NCI-H1436 treated with DMSO at 0.1 percent for 48 hours (cell line): ENCODE measurements at places on chromosomes 4 and X.

DNA sequence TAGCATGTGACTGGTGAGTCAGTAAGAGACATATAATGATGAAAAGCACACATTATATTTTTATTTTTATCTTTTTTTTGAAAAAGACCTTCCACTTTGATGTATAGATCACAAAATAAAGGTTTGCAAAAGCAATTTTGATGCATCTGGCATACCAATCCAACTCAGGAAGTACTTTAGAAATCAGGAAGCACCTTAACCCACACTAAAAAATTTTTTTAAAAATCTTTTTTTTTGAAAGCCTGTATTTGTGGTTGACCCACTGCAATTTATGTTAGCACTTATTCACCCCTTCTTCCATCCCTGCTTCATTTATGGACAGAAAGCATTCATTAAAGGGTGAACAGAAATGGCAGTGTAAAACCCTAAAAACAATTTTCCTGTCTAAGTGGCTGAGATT, 16.6 kb downstream of the TMEM255A start:
- no peak for DNase-seq

DNA sequence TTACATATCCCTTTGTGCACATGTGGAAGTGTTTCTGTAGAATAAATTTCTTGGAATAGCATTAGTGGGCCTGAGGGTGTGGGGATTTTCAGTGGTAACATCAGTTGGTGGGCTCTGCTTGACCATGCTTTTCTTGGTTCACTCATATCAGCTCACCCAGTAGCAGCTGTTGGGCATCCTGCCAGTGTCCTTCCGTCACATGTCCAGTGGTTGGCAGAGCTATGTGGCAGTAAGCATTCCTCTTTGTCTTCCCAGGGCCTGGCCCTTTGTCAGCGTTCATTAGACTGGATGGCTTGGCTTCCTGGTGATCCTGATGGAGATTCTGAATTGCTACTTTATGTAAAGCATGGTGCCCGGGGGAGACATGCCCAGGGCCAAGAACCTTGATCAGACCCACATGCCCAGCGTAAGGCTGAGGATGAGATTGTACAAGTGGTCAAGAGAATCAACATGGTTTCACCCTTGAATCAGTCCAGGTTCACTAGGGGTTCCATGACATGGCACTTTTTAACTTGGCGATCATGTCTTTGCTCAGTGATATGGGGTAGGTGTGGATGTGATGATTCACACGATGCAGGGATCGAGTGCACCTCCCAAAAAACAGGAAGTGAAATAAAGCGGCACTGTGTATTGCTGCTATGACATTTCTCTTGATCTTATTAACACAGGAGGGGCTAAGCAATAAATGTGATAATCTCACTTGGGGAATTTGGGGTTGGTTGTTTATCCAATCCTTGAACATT, 72.1 kb upstream of the IGFBP7 start:
- no peak for DNase-seq

- DNase-seq, result no peak
Measured at GRCh38 chrX:40644176-40644575, 3.2 kb downstream of the CXorf38 start.

DNA sequence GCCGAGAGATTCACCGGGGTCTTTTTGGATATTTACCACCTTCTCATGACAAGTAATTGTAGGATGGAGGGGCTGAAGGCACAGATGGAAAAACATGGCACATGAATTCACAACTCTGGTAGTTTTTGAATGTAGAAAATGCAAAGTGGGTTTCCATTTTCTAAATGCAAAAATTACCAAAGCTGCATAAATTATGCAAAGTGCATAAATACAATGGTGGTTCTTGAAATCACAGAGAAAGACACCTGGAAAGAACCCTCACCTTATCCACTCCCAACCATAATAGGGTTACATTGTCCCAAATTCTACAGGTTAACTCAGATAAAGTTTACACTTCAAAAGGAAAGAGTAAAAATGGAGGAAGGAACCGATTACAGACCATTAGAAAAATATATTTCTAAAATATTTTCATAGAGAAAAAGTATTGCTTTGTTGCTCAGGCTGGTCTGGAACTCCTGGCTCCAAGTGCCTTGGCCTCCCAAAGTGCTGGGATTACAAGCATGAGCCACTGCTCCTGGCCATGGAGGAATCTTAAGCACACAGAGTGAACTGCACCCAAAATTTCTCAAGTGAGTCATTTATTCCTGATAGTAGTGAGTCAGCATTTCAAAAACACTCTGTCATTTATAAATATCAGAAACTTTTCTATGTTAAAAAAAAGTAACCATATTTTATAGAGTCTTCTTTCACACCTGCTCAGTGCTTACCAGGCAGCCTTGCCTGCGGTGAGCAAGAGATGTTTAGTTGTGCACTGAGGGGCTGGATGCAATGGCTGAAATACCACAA, 101.4 kb downstream of the FIP1L1 start:
- no peak for DNase-seq

- no peak for DNase-seq
Measured at GRCh38 chr4:157204634-157205244, 15.8 kb upstream of the GRIA2 start.

GRCh38 chr4:140679576-140679975, 76.6 kb downstream of the TBC1D9 start:
- DNase-seq, result no peak

- no peak for DNase-seq
Measured at GRCh38 chr4:137471461-137471860, 60.8 kb downstream of the PCDH18 start.

DNA sequence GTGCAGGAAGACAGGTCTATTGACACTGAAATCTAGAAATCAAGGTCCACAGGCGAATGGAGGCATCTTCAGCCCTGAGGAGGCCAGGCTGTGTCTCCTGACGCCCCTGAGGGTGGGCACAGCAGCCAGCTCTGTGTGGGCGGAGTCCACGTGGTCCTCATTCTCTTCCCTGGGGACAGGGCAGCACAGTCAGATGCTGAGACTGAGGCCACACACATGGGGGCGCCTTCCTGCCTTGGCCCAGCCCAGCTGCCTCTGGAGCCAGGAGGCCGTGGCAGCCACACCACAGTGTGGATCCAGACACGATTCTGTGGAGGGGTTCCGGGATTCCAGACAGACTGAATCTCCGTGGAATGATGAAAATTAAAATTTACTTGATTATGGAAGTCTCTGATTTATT, 20.8 kb downstream of the FGFR3 start:
- DNase-seq, result no peak

DNA sequence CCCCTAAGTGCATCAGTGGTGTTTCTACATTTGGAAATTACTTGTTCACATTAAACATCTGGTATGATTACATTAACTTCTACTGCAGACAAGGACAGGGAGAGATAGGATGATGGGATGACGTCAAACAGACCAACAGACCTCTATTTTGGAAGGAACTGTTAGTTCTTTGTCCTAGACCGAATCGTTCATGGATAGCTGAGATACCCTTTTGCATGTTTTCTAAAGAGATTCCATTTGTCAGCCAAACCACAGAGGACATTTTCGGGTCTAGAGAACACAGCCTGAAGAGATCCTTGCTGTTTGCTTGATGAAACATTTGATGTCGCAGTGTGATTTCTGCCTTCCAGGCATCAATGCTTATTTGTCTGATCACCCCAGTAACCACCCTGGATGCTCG, 27.7 kb downstream of the CHST7 start:
- no peak for DNase-seq

DNA sequence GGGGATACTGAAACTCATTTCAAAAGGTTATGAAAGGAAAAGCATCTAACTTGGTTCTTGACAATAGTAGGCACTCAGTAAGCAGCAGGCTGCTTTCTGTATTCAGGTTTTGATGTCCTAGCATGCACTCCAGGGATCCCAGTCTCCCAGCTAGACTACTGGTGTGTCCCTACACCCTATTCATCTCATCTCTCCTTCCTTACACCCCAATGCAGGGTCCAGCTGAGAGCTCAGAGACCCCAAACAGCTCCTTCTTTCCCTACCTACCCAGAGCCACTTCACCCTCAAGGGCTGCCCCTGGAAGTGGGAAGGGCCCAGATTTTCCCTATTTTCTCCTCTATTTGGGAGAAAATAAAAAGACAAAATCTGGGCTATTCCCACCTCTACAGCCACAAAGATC, 1.6 kb upstream of the EFNB1 start:
- no peak for DNase-seq

DNA sequence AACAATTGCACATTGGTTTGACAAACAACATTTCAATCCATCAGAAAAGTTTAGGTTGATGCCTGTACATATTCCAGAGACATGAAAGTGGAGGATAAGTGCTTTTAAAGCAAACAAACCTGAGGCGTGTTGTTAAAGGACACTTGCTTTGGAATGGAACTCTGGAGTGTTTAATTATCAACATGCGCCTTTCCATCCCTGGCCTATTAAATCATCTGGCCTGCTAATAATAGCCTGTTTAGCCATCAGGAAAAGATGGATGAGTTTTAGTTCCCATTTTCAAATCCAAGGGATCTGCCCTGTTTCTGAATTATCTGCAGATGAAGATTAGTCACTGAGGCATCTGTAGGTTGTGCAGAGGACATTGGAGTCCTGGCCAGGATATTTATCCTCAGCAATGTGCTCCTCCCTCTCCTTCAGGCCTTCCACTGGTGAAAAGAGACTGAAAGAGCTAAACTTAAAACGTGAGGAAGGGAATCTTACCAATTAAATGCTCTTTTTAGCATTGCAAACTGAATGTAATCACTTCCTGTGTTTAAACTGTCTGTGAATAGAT, 388.9 kb downstream of the PPARGC1A start:
- DNase-seq, result no peak

GRCh38 chr4:152072001-152072485, 311.2 kb upstream of the GATB start:
- no peak for DNase-seq

DNA sequence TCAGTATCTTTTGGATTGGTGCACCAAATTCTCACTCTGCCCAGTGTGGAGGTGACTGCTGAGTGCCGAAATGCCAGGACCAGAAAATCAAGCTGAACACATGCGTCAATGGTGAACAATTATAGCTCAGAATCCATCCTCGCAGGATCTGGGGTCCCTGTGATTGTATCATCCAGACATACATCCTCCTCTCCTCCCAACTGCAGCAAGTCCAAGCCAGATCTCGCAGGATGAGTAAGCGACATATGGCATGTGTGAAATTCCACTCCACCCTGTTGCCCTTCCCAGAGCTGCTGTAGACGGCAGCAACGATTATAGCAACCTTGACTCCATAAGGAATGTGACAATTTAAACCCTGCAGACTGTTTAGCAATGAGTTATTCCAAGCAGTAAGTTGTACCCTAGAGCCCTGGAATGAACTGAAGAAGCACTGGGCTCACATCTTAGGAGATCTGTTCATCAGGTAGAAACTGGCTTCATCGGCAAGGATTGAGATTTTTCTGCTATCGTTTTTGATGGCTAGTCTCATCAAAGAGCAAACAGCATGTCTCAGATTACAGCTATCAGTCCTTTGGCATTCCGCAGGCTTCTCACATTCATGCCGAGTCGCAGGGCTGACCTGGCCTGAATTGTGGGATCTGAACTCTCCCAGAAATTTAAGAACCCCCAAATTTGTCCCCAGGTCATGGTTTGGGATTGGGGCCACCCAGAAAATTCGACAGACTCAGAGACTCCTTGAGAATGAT, 35.5 kb upstream of the SORBS2 start:
- DNase-seq, result no peak

DNA sequence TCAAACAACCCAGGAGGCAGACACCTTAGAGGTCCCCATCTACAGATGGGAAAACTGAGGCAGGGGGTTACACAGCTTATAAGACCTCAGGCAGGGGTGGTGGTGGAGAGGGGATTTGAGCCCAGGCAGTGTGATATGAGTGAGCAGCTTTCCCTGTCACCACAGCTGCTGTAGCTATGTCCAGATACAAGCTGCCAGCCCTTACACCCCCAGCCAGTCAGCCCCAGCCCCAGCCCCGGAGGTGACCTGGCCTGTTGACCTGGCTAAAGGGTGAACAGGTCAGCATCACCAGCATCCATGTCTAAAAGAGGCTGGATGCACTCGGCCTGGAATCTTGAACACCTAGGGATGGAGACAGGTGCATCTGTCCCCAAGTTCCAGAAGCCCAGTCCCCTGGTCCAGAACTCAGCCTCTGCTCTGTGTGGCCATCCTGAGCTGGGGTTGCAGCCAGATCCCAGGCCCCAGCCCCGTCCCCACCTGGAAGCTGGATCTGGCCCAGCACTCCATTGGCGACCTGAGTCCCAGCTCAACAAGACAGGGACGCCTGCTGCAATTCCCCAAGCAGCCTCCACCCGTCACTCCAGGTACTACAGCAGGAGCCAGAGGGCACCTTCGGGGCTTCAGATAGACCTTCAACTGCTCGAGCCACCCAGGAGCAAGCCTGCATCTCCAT, 89.5 kb downstream of the JAKMIP1 start:
- no peak for DNase-seq

GRCh38 chrX:1928805-1929204, 313.9 kb downstream of the ASMT start:
- DNase-seq, result no peak

DNA sequence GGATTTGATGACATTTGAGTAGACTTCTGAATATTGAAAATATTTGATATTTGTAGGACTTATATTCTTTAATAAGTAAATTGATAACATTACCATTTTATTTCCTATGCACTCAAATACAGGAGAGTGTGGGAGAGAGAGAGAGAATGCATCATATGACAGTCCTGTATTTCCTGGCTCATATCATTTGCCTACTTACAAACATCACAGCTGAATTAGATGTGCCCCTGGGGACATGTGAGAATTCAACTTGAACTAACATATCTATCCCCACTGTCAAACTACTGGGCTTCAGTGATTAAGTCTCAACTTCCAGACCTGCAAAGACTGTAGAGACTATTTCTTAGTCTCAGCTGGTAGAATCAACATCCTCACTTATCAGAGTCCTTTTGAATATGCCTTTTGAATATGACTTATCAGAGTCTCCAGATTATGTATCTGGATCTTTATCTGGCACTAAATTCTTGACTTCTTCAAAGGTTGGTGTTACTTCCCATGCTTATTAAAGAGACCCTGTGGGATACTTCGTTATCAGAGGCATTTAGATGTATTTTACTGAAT, 75.5 kb downstream of the PABPC4L start:
- DNase-seq, result no peak

DNA sequence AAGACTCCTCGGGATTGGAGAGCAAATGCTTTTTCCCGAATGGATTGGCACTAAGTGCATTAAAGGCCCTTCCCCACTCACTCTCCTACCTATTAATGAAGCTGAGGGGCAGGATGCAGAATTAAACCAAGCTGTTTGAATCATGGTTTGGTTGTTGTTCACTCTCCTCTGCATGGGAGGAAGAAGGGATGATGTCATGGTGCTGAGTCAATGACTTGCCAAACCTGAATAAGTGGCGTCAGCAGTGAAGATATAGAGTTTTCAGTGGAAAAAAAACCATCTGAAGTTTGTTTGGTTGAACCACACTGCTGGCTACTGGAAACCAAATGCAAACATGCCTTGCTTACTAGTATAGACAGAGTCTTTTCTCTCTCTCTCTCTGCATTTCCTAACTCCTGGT, 19.8 kb upstream of the ZXDA start:
- no peak for DNase-seq

- DNase-seq, result no peak
Measured at GRCh38 chr4:10082459-10083272, 33.9 kb downstream of the WDR1 start.

- no peak for DNase-seq
Measured at GRCh38 chrX:12610079-12610478, 181.1 kb upstream of the PRPS2 start.

- DNase-seq, result no peak
Measured at GRCh38 chr4:27218013-27218412, 357.4 kb downstream of the STIM2 start.
